Renal cortex interstitium (tissue), 15 donors: ENCODE measurements at places on chromosomes 2 and 18. TPM values are rescaled to one million over a fixed set of nuclear protein-coding genes. Genes with fewer than 3 reads are reported as not detected.

NR4A2 gene
- polyA plus RNA-seq, result 0.95 TPM

MAL gene
- polyA plus RNA-seq, result 271 TPM

AGXT gene
- 0.17 TPM for polyA plus RNA-seq

PSMG2 gene
- polyA plus RNA-seq, result 77.4 TPM

MARS2 gene
- polyA plus RNA-seq, result 8.0 TPM

AMER3 gene
- 0.03 TPM for polyA plus RNA-seq

CARF gene
- polyA plus RNA-seq, result 11.5 TPM

PJVK gene
- polyA plus RNA-seq, result 20.0 TPM

ERBB4 gene
- 56.6 TPM for polyA plus RNA-seq

UCN gene
- polyA plus RNA-seq, result 0.56 TPM

SOCS6 gene
- polyA plus RNA-seq, result 32.8 TPM

KIF3C gene
- polyA plus RNA-seq, result 17.4 TPM

LYPD6B gene
- 30.7 TPM for polyA plus RNA-seq

FSHR gene
- polyA plus RNA-seq, result not detected

IL18R1 gene
- 2.2 TPM for polyA plus RNA-seq

NT5C1B gene
- polyA plus RNA-seq, result 1.2 TPM

RAMP1 gene
- polyA plus RNA-seq, result 4.5 TPM

GRB14 gene
- polyA plus RNA-seq, result 43.9 TPM

IL1RL1 gene
- 0.42 TPM for polyA plus RNA-seq

IL1F10 gene
- not detected for polyA plus RNA-seq

C2orf78 gene
- not detected for polyA plus RNA-seq

OXER1 gene
- polyA plus RNA-seq, result 7.9 TPM

SLC9A2 gene
- polyA plus RNA-seq, result 7.5 TPM

TMEM198 gene
- polyA plus RNA-seq, result 3.7 TPM

CHN1 gene
- polyA plus RNA-seq, result 40.3 TPM

GPR155 gene
- polyA plus RNA-seq, result 9.5 TPM

SCN7A gene
- polyA plus RNA-seq, result 14.4 TPM

CDCA7 gene
- polyA plus RNA-seq, result 39.8 TPM

COPS9 gene
- 88.3 TPM for polyA plus RNA-seq
